Omental fat pad (tissue), 4 donors: ENCODE measurements at places on chromosomes 7 and 10.

GRCh38 chr10:72200883-72201282, 14.9 kb upstream of the ANAPC16 start:
- no peak for DNase-seq

DNA sequence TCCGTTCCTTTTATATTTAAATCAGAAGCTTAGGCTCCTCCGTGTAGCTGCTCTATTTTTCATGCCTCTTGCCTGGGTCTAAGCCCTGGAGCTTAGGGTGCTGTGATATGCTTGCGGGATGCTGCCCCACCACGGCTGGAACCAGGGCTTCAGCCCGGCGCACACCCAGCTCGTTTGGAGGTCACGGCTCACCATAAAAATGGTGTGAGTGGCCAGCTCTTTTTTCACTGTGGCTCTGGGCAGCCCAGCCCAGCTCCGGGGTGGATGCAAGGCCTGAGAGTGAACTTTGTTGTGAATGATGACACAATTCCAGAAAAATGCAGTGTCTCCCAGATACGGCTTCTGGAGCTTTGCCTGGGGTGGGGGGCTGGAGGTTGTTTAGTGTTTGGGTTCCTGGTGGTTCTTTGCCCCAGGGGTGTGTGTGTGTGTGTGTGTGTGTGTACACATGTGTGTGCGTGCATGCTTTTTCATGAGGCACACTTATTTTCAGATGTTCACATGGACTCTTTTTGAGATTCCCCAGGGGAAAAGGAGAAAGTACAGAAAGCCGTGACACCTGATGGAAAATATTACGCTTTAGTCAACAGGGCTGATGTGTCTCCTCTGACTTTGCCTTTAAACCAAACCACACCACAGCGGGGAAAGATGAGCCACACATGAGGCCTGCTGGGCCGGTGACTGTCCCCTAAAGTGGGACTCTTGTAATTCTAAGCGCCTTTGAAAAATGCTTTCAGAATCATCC, 46.2 kb downstream of the GRK5 start:
- DNase-seq = no peak

DNA sequence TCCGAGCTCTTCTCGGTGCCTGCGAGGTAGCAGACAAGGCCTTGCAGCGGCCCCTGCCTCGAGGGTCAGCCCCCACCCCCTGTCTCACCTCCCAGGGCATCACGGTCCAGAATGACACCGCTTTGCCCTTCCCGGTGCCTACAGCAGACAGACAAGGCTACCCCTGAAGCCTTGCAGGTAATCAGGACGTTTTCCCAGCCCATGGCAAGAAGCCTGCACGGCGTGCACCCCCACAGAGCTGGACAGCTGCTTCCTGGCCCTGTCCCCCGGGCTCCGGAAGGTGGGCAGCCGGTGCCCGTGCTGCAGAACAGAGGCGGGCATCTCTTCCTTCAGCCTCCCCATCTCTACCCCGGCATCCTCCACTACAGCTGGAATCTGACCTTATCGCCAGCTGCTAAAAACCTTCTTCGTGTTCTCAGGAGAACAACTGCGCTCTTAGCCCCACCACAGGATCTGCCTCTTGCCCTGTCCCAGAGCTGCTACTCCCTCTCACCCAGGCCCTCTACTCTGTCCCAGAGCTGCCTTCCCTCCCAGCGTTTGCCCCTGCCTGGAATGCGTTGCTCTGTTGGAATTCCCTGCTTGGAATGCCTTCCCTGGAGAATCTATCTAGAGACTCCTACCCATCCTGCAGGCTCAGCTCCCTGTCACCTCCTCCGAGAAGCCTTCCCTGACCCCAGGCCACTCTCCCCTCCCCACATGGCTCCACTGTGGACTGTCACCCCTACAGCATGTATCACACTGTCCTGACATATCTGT, 4.7 kb downstream of the MYL10 start:
- no peak for DNase-seq

DNA sequence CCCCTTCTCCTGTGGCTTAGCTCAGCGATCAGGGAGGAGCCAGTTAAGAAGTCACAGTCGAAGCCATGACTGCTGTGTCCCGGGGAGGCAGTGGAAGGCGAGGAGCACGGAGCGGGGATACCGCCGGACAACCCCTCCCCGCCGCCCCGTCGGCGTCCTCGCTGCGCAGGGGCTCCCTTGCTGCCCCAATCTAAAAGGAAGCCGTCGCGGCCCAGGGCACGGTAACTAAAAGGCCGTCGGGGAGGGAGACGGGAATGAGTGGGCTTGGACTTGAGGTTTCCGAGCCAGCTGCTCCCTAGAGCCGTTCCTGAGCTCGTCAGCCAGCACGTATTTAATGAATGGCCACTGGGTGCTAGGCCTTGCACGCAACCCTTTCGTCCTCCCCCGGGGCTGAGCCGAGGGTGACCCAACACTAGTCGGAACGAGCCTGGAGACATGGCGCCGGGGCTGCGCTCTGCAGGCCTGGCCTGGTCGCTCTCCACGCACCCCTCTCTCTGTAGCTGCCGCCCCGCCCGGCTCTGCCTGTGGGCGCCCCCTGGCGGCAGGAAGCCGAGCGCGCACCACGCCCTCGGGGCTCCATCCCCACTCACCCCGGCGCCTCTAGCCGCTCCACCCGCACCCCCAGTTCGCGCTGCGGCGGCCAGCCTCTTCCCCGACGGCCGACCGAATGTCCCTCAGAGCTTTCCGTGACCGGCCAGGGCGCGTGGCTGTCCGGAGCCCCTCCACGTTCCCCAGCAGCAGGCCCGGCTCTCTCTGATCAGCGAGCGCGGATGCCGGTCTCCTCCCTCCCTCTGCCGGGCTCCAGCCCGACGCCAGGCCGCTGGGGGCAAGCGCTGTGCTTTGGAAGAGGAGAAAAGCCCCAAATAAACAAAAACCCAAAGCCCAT, 29.3 kb upstream of the KCNK18 start:
- peak; percentile 47 for DNase-seq

DNA sequence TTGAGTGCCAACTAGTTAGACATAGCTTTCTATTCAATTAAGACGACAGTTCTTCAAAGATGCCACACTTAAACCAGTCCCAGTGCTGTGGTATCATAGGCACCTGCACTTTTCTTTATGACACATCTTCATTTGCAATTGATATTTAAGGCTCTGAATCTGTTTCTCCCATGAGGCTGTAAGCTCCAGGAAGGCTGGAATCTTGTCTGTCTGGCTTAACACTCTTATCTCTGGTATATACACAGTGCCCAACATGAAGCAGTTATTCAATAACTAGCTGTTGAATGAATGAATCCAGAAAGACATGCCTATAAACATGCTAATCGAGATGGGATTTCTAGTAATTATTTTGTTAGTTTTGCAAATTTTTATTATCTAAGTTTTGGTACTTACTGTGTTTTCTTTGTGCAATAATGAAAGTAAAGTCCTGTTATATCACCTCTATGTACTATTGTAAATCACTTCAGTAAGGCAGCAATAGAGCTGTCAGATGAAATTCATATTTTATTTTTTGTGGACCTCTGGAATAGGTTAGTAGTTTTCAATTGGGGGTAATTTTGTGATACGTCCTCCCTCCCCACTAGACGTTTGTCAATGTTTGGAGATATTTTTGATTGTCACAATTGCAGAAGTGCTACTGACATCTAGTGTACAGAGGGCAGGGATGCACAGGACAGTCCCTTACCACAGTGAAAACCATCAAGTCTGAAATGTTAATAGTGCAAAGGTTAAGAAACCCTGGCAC, 51.3 kb upstream of the STEAP4 start:
- no peak for DNase-seq

DNA sequence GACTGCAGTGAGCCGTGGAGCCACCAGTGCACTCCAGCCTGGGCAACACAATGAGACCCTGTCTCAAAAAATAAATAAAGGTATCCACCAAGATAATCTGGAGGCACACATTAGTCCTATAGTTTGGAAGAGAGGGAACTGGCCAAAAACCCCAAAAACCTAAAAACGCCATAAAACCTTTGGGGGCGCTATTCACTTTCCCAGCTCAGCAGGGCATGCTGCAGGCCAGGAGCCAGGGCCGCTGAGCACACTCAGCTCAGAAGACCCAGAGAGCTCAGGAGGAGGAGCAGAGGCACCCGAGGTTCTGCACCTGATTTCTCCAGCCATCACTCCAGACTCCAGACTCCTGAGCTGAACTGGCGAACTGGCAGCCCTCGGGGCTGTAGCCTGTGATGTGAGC, 167.2 kb upstream of the IMMP2L start:
- DNase-seq = no peak

DNA sequence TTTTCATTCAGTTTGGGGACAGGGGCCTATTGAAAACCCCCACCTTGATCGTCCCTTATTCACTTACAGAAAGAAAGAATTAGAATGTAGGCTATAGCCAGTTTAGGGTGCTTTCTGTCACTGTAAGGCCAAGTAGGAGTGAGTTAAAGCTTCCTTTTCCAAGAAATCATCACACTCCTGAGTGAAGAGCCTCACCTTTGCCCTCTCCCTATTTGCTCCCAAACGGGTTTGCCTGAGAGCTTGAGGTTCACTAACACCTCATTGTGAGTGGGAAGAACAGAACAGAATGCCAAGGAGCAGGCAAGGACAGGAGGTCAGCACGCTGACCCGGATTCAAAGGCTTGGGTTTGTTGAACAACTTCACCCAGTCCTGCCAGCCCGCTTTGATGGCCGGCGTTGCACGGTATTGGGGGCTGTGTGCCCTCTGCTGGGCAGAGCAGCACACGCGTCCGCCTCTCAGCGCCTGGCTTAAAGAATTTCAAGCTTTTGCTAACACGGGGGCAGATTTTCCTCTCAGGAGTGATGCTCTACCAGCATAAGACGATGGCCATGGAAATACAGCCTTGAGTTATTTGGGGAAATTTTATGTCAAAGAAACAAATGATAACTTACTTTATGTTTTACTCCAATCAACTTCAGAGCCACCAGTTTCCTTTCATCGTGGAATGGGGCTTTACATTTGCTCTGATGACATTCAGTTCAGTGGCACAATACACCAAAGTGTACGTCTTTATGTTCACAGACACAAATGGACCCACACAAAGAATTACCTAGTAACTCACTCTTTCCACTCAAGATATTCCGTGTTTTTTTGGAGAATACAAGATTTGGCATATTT, 470.0 kb downstream of the SUGCT start:
- DNase-seq = no peak
